Neural crest cell (in vitro differentiated cells): ENCODE measurements at places on chromosomes 2 and 18.

DNA sequence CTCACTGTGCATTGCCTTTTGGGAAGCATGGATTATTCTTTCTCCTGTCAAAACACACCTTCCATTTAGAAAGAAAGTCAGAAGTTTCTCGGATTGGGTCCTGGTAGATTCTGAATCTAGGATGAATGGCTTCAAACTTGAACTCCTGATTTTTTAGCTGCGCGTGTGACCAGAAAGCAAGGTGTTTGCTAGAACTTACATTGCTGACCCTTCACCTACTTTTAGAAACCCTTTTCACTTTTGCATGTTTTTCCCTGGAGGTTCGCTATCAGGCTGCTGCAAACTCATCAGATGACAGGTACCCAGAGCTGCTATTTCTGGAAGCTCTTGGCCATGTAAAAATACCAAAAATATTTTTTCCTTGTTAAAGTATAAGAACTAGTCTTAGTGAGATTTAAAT is 132.0 kb downstream of the QPCT start:
- no peak for DNase-seq

- no peak for DNase-seq
Measured at GRCh38 chr2:210523650-210524289, 32.6 kb upstream of the CPS1 start.

- no peak for DNase-seq
Measured at GRCh38 chr2:154945984-154946383, 247.5 kb downstream of the KCNJ3 start.

DNA sequence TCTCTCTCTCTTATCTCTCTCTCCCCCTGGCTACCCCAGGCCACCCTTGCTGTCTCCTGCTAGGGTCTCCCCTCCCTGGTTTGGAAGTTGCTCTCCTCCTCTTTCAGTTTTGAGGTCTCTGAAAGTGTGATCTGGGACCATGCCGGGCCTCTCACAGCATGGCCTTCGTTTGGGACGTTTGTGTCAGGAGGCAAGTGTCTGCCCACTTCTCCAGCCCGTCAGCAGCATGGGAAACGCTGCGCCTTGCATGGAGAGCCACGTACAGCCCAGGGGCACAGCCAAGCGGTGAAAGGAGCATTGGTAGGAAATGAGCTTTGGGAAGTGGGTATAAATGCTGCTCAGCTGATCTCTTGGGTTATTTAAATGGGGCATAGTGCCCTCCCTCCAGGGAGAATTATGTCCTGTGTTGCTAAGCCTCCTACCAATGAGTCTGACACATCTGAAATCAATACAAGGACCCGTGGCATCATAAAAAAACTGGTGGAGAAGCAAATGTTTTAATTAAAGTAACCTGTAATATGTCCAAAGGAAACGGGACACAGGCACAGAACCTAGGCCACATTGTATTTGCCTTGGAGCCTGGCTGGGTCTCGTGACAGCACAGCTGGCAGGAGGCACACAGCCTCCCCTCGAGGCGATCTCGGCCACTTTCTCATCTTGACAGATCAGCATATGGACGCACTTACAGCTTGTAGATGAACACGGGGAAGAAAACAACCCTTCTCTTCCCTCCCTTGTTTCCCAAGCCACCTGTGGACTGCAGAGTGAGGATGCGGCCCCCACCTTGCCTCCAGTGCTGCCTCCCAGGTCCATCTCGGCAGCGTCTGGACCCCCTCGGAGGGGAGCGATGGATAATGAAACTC is 72.7 kb downstream of the SH3RF3 start:
- no peak for DNase-seq

DNA sequence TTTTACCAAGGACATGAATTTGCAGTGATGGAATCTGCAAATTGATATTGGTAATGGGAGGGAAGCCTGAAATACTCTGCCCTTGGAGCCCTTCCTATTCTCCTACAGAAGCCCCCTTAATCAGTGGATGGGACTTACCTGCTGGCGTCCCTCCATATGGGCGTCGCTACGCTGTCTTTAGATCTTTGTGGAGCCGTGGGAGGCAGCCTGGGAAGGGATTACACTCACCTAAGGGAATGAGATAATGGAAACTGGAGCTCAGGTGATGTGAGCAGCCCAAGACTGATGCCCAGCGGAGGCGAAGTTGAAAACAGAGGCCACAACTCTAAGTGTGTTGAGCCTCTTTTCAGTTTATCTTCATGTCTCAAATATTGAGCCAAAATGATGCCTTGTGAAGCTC is 306.6 kb downstream of the MYCN start:
- no peak for DNase-seq
